ENCODE measurements at places on chromosomes 2 and 18.

- no peak for DNase-seq
Measured at GRCh38 chr2:65710779-65711295, 278.4 kb upstream of the SPRED2 start.

DNA sequence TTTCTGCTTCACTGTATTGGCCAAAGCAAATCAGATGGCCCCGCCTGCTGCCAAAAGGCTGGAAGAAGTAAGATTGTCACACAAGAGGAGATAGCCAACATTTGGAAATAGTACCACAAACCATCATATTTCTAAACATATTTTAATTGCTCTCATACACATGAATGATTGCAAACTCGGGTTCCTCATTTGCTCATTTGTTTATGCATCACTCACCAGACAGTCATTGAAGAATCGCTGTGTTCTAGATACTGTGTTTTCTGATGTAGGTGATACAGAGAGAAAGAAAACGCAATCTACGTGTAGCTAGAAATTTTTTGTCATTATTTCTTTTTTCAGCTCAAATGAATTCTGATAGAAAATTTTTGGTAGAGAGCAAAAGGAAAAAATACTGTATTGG is 1103.4 kb downstream of the TSN start:
- DNase-seq: no peak

- DNase-seq: no peak
Measured at GRCh38 chr2:29892585-29893259, 28.7 kb downstream of the ALK start.

DNA sequence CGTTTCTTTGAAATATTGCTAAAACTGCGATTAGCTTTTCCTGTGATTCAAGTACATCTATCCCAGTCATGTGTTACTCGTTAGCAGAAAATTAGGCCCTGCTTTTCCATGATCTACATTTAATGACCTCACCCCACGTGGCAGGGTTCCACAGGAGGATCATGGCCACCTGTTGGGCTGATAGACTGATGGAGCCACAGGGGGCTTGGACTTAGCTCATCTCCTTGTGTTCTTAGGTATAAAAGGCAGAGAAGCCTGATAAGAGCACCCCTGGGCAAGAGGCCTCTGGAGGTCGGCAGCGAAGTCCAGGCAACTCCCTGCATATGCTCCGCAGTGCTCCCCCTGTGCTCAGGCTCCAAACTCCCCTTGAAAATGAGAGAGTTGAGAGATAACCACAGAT is 12.9 kb downstream of the FZD7 start:
- DNase-seq: no peak

Data from CD4-positive, alpha-beta T cell treated with Interleukin-12 subunit alpha and Interleukin-12 subunit beta, for 1 hour (primary cell).